ENCODE measurements at places on chromosomes 2 and 18.

GRCh38 chr2:217681791-217682190 is 321.0 kb downstream of the TNS1 start:
- no peak for DNase-seq

- no peak for DNase-seq
These were observed 162.3 kb downstream of the ARHGAP28 start for GRCh38 chr18:6891788-6892187.

- no peak for DNase-seq
These were observed 133.4 kb downstream of the VAPA start for GRCh38 chr18:10047237-10047636.

DNA sequence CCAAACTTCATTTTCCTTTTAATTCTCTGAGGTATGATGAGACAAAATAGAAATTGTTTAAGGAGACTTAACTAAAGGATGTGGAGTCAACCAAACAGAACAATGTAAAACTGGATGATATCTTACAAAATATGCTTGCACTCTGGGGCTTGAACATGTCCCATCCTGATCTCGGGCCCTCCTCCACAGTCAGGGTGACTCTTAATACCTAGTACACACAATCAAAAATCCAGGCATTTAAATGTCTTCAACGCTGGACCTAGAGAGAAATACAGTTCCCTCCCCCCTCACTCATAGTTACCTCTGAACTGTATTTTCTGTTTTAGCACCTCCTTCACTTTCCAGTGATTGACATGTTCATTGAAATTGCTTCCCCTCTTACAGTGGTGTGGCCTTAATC is 36.9 kb upstream of the SERPINB2 start:
- DNase-seq, result no peak

DNA sequence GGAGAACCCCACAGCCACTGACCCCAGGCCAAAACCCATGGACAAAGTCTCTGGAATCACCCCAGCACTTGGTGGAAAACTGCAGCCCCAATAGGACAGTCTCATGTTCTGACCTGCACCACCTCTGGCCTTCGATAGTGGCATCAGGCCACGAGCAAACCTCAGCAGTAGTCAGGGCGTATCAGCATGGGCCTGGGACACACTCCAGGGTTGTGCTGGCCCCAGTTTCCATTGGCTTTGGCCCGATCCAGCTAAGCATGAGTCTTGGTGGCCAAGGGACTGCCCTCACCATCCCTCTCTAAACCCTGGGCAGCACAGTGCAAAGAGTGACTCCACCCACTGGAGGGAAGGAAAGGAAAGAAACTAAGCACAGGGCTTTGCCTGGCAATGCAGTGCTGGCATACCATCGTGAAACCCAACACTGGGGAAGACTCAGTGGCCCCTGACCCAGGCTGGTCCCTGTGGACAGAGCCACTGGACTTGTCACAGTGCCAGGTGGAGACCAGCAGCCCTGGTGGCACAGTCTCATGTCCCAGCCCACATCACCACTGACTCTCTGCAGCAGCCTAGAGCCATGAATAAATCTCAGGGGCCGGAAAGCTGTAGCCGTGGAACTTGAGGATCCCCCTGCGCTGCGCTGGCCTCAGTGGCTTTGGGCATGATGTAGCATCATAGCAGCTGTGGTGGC is 46.3 kb downstream of the ZNF519 start:
- DNase-seq, result no peak

DNA sequence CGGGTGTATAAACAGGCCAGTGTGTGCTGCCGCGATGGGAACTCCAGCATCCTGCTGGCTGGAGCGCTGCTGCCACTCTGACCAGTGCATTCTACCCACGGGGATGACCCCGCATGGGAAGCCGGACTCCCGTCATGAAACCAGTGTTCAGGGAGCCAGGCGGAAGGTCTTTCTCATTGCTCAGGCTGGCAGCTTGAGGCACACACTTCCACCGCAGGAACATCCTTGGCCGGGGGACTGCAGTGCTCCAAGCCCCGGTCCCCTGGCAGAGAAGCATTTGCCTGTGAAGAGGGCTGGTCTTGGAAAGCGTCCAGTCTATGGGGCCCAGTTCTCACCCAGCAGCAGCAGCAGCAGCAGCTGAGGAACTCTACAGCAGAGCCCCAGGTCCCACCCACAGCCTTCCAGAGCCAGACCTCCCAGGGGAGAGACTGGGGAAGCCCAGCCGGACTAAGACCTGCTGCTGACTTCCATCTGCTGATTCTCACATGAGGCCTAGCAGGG is 235.9 kb downstream of the KLHL29 start:
- no peak for DNase-seq

DNA sequence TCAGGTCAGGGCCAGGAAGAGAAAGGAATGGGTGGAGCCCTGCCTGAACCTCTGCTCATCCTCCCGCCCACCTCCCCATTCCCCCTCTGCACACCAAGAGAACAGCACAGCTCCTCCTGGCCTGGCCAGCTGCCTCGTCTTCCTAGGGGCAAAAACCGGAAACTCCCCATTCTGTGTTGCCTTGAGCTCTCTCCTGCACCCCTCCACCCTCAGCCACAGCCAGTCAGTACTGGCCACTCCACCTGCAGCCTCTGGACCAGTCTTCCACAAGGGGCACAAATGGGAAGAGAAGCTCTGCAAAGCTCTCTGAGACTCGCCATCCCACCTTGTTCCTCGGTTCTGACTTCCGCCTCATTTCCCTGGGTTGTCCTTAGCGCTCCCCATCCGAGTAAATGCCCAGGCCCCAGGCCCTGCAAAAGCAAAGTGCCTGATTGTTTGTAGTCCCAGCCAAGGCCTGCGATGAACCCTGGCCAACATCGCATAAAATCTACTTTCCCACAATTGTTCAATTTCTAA is 39.3 kb upstream of the SLC35G4 start:
- DNase-seq, result no peak

- no peak for DNase-seq
These were observed 26.9 kb upstream of the COL6A3 start for GRCh38 chr2:237440819-237441281.

DNA sequence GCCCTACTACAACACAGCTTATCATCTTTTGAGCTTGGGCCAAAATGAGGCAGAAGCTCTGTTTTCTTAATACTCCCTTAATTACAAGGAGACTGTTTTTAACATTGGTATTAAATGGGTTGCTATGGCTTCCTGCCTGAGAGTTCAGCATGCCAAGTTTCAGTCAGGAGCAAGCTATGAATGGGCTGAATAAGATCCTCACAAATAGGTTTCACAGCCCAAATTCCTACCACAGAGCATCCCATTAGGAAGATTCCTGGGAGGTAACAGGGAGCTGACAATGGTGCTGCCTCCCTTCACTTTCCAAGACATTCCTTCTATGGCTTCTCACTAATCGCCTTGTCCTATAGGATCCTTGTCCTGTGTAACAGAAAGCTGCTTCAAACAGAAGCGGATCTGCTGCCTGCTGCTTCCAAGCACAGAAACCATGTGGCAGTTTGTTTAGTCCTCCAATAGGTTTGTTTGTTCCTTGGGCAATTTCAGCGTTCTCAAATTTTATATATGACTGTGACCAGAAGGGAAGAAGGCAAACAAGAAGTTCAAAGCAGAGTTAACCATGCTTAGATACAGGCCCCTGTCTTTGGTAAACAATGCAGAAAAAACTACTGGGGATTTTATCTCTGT is 70.9 kb downstream of the NCKAP5 start:
- DNase-seq, result no peak

- no peak for DNase-seq
These were observed 158.1 kb downstream of the RBM43 start for GRCh38 chr2:151103551-151103950.

- no peak for DNase-seq
These were observed 169.1 kb upstream of the SIX2 start for GRCh38 chr2:45178359-45178758.

- DNase-seq, result no peak
These were observed 164.5 kb downstream of the RBM43 start for GRCh38 chr2:151097128-151097527.

DNA sequence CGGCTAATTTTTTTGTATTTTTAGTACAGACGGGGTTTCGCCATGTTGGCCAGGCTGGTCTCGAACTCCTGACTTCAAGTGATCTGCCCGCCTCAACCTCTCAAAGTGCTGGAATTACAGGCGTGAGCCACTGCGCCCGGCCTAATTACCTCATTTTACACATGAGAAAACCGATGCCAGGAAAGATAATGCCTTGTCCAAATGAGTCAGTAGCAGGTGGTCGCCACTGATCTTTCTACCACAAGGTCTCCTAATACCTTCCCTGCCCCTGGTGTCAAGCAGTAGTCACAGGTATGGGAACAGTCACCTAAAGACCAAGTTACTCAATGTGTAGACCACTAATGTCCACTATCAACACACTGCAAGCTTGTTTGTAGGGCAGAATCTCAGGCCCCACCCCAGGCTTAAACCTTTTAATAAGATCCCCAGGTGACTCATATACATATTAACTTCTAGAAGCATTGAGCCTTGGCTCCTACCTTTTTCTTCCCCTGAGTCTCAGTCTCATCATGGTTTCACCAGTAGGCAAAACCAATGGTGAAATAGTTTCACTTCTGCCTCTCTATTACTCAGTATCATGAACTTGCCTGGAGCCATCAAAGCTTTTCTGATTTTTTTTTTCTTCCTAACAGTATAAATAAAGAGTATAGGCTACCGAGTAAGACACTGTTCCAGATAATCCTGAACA is 6.9 kb upstream of the EPB41L5 start:
- DNase-seq, result no peak

DNA sequence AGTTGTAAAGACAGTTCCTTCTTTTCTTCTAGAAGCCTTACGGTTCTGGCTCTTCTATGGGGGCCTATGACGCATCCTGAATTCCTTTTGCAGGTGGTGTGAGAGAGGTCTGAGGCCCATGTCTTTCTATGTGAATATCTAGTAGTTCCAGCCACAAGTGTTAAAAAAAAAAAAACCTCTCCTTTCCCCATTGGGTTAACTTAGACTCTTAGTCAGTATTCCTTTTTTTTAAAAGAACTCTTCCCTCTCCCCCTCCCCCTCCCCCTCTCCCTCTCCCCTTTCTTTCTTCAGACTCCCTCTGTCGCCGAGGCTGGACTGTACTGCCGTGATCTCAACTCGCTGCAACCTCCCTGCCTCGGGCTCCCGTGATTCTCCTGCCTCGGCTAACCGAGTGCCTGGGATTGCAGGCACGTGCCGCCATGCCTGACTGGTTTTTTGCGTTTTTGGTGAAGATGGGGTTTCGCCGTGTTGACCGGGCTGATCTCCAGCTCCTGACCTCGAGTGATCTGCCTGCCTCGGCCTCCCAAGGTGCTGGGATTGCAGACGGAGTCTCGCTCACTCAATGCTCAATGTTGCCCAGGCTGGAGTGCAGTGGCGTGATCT is 11.4 kb upstream of the CIDEA start:
- no peak for DNase-seq

DNA sequence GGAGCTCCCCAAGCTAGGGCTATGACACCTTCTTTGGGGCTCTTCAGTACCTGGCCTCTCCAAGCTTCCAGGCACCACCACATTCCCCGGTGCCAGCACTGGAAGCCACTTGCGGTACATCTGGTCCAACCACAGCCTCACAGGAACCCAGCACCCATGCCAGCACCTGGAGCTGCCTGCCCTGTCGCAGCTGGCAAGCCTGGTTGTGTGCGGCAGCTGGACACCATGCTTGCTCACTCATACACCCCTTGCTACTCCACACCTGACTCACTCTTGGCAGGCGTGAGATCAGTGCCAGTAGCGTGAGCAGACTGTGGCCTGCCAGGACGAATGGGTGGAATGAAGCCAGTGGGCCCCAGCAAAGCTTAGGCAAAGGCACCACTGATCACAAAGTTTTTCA is 34.0 kb downstream of the LRRTM4 start:
- no peak for DNase-seq

DNA sequence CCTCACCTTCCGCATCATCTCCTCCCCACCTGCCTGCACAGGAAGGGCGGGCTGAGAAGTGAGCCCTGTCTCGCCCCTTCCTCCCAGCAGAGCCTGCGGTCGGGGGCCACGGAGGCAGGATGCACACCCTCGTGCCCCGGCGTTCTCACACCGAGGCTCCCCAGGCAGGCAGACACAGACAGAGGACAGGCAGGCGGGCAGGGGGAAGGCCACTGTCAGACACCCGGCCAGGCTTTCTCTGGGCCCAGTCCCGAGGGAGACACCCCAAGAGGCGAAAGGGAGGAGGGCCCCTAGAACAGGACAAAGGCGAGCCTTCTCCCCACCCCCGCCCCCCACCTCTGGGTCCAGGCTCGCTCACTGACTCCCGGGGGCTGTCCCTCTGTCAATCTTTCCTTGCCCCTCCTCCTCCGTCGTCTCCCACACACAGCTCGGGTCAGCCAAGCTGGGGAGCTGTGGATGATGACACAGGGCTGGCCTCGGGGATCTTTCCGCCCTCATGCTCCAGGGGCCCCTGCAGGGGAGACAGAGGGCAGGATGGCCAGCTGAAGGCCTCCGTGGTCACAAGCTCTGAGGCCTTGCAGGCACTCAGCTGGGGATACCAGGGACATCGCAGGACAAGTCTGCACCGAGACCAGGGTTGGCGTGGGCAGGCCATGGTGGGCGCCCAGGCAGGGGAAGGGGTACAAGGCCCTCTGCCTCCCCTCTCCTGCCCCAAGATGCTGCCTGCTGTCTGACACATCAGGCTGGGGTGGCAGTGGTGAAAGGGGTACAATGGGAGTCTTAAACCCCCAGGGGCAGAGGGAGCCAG is 24.9 kb downstream of the BIN1 start:
- DNase-seq, result peak; percentile 36

DNA sequence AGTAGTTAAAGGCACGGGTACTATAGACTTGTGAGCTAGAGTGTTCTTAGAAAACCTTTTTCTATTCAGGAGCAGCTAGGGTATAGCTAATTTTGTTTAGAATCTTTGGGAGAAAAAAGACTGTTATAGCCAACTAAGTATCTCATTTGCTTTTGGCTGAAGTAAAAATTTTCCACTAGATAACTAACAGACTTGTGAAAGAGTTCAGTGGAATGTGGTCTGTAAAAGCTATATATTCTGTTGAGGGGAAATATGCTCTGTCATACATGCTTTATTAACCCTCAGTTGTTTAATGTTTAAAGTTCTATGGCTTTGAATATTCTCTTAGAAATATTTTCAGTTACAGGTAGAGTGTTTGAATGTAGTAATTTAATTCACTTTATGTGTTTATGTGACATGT is 49.7 kb downstream of the RIF1 start:
- DNase-seq, result no peak

DNA sequence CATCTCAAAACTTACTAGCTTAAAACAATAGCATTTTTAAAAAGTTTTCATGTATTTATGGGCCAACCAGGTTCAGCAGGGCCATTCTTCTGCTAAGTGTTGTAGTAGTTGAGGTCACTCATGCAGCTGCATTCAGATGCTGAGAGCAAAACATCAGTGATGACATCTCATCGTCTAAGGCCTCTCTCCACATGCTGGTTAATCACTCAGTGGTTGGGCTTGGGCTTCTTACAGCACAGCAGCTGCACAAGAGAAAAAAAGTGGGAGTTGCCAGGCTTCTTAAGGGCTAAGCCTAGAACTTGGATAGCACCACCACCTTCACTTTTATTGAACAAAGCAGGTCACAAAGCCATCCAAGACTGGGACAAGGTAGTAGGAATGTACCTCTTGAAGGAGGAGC is 190.3 kb downstream of the IRS1 start:
- DNase-seq, result no peak

Data from activated T-cell treated with anti-CD3 and anti-CD28 coated beads for 4 hours (primary cell).